ENCODE measurements at places on chromosomes 12 and 14.
A peak's percentile ranks its signal among the peaks of the same experiment; 100 is the strongest.

DNA sequence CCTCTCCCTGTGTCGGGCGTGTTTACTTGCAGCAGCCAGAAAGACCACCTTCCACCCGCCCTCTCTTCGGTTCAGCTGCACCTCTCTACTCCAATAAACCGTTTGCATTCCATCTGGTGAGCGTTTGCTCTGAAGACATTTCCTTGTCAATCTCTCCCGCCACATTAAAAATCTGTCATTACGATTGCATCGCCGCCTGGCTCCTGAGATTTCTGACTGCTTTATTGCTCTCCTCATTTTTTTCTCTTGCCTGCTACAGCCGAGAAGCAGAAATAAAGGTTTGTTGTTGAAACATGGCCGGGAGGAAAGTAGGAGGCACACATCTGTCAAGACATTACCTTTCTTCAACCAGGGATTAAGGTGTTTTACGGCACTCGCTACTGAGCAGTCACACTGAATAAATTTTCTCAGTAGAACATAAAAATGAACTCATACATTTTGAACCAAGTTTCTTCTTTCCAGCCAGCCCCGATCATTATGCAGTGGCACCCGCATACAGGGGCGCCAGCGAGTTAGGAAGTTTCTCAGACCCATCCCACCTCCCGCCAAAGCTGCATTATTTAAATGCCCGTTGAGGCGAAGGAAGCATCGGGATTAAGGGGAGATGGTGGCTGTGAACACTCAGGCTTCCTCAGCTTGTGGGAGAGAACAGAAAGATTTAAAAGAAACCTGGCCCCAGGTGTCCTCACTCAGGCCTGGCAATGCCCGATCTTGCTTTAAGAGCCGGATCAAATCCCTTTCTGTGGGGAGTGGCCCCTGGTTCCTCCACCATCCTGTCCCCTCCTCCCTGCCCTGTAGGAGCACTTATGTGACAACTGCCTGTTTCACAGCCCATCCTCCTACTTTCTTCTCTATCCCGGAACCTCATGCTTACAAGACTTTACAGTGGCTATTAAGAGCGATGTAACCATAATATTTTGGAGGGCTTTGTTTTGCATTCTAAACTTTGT, 1108.9 kb downstream of the BCL11B start:
- no peaks in the 10 kb centered on the region for H3K27me3 ChIP-seq
- H3K4me1 ChIP-seq = no peaks in the 10 kb centered on the region
- no peak overlapping the region for H3K4me3 ChIP-seq

DNA sequence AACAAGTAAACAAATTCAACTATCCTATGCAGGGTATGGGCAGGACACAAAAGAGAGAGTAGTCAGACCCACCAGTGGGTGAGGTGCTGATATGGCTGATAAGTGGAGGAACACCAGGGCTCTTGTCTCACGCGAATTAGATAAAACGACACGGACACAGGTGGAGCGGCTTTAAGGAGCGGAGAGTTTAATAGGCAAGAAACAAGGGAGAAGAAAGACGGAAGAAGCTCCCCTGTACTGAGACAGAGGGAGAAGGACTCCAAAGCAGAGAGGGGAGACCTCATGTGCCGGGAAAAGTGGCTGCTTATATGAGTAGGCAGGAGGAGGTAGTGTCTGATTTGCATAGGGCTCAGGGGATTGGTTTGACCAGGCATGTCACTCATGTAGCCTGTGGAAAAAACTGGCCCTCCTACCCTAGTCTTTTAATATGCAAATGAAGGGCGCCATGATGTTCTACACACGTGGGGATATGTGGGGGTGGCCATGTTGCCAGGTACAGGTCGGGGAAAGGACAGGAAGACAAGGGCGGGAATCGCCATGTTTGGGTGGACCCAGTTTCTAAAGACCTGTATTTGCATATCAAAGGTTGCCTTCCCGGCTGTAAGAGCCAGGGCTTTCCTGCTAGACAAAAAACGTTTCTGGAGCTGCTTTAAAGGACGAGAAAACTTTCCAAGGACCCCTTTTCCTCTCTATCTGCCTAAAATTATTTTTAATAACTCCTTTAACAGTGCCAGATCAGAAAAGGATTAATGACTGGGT, 28.8 kb downstream of the RPGRIP1 start:
- H3K27me3 ChIP-seq = peaks cover 2% of the 10 kb centered on the region
- no peaks in the 10 kb centered on the region for H3K36me3 ChIP-seq
- H3K4me1 ChIP-seq = no peaks in the 10 kb centered on the region
- H3K27ac ChIP-seq = no peak overlapping the region
- no peak for DNase-seq

GRCh38 chr12:3795492-3796133, 42.7 kb upstream of the CRACR2A start:
- H3K27me3 ChIP-seq = no peaks in the 10 kb centered on the region
- H3K4me3 ChIP-seq = no peak overlapping the region
- no peaks in the 10 kb centered on the region for H3K4me1 ChIP-seq
- peaks cover 3% of the 10 kb centered on the region for H3K36me3 ChIP-seq
- DNase-seq = no peak

DNA sequence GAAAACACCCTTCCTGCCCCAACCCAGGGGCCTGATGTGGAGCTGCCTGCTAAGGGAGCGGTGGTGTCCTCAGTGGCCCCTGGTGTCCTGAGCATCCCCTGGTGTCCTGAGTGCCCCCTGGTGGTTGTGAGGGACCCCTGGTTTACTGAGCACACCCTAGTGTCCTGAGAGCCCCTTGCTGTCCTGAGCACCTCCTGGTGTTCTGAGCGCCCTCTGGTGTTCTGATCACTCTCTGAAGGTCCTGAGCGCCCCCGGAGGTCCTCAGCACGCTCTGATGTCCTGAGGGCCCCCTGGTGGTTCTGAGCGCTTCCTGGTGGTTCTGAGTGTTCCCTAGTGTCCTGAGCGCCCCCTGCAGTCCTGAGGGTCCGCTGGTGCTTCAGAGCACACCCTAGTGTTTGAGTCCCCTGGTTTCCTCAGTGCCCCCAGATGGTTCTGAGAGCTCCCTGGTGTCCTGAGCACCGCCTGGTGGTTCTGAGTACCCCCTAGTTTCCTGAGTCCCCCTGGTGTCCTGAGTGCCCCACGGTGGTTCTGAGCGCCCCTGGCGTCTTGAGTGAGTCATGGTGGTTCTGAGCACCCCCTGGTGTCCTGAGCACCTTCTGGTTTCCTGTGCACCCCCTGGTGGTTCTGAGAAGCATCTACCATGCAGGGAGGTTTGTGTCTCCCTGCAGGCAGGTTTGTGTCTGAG, 1004.2 kb downstream of the TMEM121 start:
- H3K4me3 ChIP-seq = no peak overlapping the region
- H3K27ac ChIP-seq = no peak overlapping the region
- no peak for DNase-seq

- H3K36me3 ChIP-seq = no peaks in the 10 kb centered on the region
- H3K4me1 ChIP-seq = no peaks in the 10 kb centered on the region
- no peak for DNase-seq
- H3K27ac ChIP-seq = no peak overlapping the region
- H3K4me3 ChIP-seq = no peak overlapping the region
These were observed 347.2 kb downstream of the C12orf75 start for GRCh38 chr12:105677672-105678071.

GRCh38 chr14:50396631-50397389, at the start of gene CDKL1:
Gene CDKL1, minus strand, starts transcription at chr14:50396881. Its CDS starts 1,013 bp downstream, at chr14:50395868.
- DNase-seq = peak; percentile 88
- H3K4me3 ChIP-seq = peak within 1 kb of the TSS; percentile 97
- no peaks in the 10 kb centered on the region for H3K36me3 ChIP-seq
- H3K4me1 ChIP-seq = no peaks in the 10 kb centered on the region
- no peak within 1 kb of the TSS for H3K27ac ChIP-seq

DNA sequence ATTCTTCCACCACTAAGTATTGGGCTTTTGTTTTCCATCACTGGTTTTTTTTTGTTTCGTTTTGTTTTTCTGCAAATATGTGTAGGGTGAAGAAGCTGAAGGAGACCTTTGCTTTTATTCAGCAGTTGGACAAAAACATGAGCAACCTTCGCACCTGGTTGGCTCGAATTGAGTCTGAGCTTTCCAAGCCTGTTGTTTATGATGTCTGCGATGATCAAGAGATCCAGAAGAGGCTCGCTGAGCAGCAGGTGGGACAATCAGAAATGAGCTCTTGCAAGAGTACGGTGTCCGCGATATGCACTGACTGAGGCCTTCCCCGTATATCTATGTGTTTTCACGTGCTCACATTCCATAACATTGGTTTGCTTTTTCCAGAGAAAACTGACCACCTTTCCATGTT, 91.5 kb downstream of the ESR2 start:
- H3K36me3 ChIP-seq = no peaks in the 10 kb centered on the region
- DNase-seq = no peak
- H3K27ac ChIP-seq = no peak overlapping the region
- H3K4me1 ChIP-seq = no peaks in the 10 kb centered on the region
- H3K4me3 ChIP-seq = no peak overlapping the region
- no peaks in the 10 kb centered on the region for H3K27me3 ChIP-seq

DNA sequence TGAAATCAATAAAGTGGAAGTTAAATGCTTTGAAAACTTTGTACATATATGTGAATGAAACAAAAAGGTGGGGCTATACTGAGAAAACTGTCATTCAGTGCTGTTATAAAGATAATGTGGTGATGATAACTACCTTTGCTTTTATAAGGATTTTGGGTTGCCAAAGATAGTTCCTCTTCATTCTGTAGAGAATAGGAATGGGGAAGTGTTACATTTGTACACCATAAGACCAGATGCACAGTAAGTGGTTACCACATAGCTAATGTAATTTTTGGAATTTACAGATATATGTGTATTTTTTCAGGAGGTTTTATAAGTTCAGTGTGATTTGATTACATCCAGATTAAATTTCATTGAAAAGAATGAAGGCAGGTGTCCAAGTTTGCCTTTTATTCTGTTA, 18.1 kb downstream of the RAB21 start:
- no peaks in the 10 kb centered on the region for H3K36me3 ChIP-seq
- no peak for DNase-seq
- peaks cover 3% of the 10 kb centered on the region for H3K4me1 ChIP-seq

- H3K27me3 ChIP-seq = no peaks in the 10 kb centered on the region
- no peak overlapping the region for H3K4me3 ChIP-seq
- H3K36me3 ChIP-seq = no peaks in the 10 kb centered on the region
- no peaks in the 10 kb centered on the region for H3K4me1 ChIP-seq
- no peak for DNase-seq
These were observed 377.1 kb upstream of the RGS6 start for GRCh38 chr14:71554959-71555612.

- no peak overlapping the region for H3K4me3 ChIP-seq
- no peaks in the 10 kb centered on the region for H3K36me3 ChIP-seq
- H3K27me3 ChIP-seq = no peaks in the 10 kb centered on the region
- H3K27ac ChIP-seq = no peak overlapping the region
- no peaks in the 10 kb centered on the region for H3K4me1 ChIP-seq
These were observed 47.1 kb upstream of the ATXN7L3B start for GRCh38 chr12:74490390-74491064.

GRCh38 chr12:51415931-51416330, 8.7 kb upstream of the SLC4A8 start:
- DNase-seq = no peak
- no peaks in the 10 kb centered on the region for H3K36me3 ChIP-seq
- H3K4me1 ChIP-seq = no peaks in the 10 kb centered on the region
- H3K27ac ChIP-seq = no peak overlapping the region

- H3K4me3 ChIP-seq = no peak overlapping the region
- no peaks in the 10 kb centered on the region for H3K36me3 ChIP-seq
- no peak overlapping the region for H3K27ac ChIP-seq
- no peak for DNase-seq
These were observed 5.2 kb downstream of the DCN start for GRCh38 chr12:91177381-91177780.

DNA sequence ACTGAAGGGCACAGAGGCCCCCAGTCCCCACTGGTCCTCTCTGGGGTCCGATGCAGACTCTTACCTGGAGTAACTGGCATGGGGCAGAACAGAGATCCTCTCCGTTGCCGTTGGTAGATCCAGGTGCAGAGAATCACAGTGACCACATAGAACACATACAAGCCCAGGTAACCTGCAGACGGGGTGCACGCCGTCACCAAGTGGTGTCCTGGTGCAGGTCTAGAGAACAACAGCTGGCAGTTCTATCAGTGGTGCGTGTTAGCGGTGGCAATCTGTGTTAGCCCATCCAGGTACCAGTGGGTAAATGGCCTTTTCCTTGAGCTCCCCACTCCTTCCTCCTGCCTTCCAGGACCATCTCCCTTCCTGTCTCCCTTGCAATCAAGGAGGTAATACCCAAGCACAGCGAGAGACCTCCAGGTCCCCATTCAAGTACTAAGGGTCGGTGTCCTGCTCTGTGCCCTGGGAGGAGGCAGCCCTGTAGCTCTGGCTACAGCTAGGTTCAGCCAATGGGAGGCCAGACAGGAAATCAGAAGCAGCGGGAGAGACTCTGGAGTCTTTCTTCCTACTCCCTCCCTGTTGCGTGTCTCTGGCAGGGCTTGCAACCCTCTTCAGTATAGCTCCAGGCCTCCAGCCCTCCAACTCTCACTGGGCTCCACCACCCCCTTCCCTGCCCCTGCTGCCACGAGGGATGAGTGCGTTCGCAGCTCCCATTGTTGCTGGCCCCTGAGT, 15.8 kb downstream of the SLC8B1 start:
- H3K4me1 ChIP-seq = no peaks in the 10 kb centered on the region
- no peak for DNase-seq
- H3K27ac ChIP-seq = no peak overlapping the region
- no peaks in the 10 kb centered on the region for H3K27me3 ChIP-seq
- no peaks in the 10 kb centered on the region for H3K36me3 ChIP-seq

- peaks cover 3% of the 10 kb centered on the region for H3K4me1 ChIP-seq
- H3K27ac ChIP-seq = no peak overlapping the region
- DNase-seq = no peak
- H3K4me3 ChIP-seq = no peak overlapping the region
- H3K36me3 ChIP-seq = no peaks in the 10 kb centered on the region
- no peaks in the 10 kb centered on the region for H3K27me3 ChIP-seq
These were observed 42.9 kb downstream of the FLRT2 start for GRCh38 chr14:85572845-85573244.

- DNase-seq = no peak
- no peaks in the 10 kb centered on the region for H3K27me3 ChIP-seq
- no peak overlapping the region for H3K27ac ChIP-seq
- H3K36me3 ChIP-seq = no peaks in the 10 kb centered on the region
These were observed 177.0 kb downstream of the CEP128 start for GRCh38 chr14:80764496-80764895.

GRCh38 chr14:64442300-64442988, 22.9 kb upstream of the AKAP5 start:
- no peak for DNase-seq
- no peaks in the 10 kb centered on the region for H3K27me3 ChIP-seq
- H3K27ac ChIP-seq = peak overlapping the region; percentile 20
- peaks cover 3% of the 10 kb centered on the region for H3K4me1 ChIP-seq
- peaks cover 2% of the 10 kb centered on the region for H3K36me3 ChIP-seq
- no peak overlapping the region for H3K4me3 ChIP-seq
